ENCODE measurements at places on chromosomes 7 and 10.

- no peak for DNase-seq
Measured at GRCh38 chr7:154338701-154339506, 286.7 kb downstream of the DPP6 start.

GRCh38 chr7:36972140-36972518 is 247.8 kb upstream of the AOAH start:
- DNase-seq: no peak

DNA sequence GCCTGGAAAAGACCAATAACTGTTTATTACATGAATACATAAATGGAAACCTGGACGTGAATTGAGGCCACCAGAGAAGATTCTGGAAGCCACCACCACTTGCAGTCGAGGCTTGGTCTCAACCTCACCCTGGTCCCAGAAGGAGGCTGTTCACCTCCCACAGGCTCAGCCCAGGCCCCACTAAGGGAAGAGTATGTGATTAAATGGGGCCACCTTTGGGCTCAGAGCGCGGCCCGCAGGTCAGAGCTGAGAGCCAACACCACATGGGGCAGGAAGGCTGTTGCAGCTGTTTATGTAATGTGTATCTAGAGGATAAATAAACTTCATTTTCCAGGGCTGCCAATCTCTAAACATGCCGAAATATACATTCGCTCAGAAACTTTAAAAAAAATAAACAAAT is 17.6 kb upstream of the FGFR2 start:
- DNase-seq: no peak

DNA sequence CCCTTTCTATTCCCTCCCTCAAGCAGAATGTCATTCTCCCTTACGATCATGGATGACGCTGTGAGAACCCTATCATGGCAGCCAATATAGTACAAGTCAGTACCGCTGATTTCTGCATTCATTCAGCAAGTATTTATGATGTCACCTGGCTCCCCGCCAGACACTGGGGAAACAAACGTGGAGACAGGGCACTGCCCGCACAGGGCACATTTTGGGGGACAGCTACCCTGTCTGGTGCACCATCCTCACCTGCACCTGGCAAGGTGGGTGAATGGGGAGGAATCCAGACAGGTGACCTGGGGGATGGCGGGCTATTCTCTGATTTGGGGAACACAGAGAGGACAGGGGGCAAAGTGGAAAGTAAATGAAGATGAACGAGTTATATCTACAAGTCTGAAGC is 28.4 kb downstream of the MKI67 start:
- no peak for DNase-seq

DNA sequence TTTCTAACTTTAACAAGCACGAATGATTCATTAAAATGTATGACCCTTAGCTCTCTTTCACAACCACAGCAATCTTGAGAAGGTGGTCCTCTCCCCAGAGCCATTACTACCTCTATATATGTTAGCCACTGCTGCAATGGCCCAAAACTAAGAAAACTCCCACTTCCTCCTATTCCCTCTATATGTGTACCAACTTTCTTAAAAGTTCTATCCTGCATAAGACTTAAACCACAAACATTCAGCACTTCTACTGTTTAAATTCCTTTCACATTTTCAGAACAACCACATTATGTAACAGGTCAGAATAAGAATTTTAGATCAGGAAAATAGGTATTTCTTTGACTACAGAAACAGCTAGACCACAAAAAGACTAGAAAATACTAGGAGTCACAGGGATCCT is 36.2 kb downstream of the WASL start:
- DNase-seq: no peak

- DNase-seq: no peak
Measured at GRCh38 chr7:50293509-50294179, 10.9 kb upstream of the IKZF1 start.

DNA sequence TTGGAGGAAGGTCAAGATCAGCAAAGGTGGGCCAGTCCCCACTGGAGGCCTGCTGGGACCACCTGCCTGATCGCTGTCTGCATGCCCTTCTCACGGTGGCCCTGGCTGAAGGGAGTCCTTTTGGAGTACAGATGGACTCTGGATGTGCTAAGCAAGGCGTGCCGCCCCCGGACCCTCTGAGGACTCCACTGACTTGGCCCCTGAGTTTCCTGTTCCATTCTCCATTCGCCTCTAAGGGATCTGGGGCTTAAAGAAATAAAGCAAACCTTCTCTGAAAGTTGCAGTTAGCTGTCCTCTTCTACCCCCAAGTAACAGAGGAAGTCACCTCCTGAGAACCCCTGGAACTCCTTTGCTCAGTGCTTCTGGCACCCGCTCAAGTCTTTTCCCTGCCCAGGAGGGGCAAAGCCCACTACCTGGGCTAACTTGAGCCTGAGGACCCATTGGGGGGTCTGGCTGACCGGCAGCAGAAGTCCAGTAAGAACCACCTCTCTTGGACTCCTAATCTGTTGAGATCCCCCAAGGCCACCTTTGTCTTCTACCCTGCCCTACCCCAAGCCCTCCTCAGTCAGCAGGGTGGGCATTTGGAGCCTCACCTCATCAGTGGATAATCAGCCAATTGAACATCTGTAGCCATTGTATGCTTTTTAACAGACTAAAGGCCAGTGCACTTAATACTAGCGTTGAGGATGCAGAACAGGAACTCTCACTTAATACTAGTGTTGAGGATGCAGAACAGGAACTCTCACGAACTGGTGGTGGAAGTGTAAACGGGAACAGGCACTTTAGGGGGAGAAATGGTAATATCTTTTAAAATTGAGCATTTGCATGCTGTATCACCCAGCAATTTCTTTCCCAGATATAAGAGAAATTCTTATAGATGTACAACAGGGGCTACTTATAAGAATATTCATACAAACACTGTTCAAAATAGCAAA is 2.2 kb downstream of the TBATA start:
- DNase-seq: no peak

DNA sequence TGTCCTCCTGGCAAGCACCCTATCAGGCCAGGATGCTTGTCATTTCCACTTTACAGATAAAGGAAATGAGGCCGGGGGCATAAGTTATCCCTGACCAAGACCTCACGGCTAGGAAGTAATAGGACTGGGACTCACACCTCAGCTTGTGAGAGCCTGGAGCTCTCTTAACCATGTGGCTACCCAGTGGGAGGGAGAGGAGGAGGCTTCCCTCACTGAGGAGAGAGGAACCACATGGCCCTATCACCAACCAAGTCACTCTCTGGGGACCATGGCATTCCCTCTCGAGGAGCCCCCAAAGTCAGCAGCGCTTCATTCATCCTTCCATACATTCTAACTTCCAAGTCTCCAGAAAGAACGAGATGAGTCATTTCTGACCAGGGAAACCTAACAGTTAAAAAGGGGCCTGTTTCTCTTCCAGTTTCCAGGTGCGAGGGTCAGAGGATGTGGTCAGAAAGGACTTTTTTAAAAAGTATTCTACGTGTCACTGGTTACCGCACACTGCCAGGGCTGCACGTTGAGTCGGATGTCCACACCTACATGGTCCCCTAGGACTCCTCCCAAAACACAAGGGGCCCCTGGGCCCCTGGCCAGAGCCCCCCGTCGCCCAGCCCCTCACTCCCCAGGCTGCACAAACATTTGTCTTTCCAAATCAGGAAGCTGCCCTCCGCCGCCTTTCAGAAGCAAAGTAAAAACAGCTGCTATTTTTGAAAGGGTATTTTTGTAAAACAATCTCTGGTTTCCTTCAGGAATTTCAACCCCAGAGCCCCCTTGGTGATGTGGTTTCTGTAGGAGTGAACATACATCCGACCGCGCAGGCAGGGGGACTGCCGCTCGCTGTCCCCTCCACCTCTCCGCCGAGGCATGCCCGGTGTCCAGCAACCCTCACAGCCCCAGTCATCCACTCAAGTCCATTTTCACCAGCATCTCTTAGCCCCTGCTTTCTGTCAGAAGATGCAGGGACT is 128.2 kb upstream of the CHST15 start:
- DNase-seq: no peak

DNA sequence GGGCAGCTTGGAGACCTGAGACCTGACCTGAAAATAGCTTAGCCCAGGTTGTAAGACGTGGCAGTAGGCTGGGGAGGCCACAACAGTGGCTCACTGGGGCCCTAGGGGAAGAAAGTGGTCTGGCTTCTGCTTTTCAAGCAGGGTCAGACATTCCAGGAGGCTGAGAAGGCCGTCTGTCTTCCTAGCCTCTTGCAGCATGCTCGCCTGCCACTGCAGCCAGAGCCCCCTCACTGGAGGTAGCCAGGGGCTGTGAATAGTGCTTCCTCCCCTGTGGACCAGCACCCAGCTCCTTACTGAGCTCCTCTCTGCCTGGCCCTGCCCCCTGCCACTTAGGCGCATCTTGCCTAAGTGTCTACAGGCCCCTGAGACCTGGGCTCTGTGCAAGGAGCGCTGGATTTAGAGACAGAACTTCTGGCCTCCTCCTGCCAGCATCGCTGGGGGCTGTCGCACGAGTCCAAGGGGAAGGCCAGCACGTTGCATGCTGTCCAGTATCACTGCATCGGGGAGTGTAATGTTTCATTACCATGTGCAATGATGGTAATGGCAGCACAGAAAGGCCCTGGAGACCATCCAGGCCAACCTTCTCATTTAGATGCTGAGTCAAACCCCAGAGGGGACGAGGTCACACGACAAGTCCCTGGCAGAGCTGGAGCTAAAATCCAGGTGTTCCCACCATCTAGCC is 12.7 kb downstream of the ZMIZ1 start:
- DNase-seq: no peak

DNA sequence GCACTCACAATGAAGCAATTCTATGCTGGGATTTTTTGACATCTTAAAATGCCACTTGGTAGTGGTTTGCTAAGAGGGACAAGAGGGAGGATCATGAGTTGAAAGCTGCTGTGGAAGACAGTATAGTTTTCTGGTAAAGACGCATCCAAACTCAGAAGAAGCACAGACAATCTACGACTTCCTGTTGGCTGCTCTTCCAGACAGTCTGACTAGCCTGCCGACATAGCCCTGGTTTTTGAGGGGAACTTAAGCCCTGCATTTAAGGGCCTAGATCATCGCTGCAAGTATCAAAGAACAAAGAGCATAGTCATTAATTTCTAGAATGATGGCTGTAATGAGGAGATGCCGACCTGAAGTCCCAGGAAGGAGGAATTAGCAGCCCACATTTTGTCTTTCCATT is 99.9 kb upstream of the IKZF1 start:
- no peak for DNase-seq

GRCh38 chr7:111750228-111750627 is 187.9 kb upstream of the IMMP2L start:
- no peak for DNase-seq

- no peak for DNase-seq
Measured at GRCh38 chr7:99312316-99313203, 13.1 kb upstream of the ARPC1A start.

- no peak for DNase-seq
Measured at GRCh38 chr7:107694386-107694785, 33.8 kb downstream of the SLC26A4 start.

GRCh38 chr10:87771871-87772500 is 46.0 kb downstream of the ATAD1 start:
- DNase-seq: no peak

- DNase-seq: no peak
Measured at GRCh38 chr7:6475433-6476186, 27.9 kb upstream of the DAGLB start.

- DNase-seq: no peak
Measured at GRCh38 chr7:38229884-38230642, 43.4 kb downstream of the TARP start.

DNA sequence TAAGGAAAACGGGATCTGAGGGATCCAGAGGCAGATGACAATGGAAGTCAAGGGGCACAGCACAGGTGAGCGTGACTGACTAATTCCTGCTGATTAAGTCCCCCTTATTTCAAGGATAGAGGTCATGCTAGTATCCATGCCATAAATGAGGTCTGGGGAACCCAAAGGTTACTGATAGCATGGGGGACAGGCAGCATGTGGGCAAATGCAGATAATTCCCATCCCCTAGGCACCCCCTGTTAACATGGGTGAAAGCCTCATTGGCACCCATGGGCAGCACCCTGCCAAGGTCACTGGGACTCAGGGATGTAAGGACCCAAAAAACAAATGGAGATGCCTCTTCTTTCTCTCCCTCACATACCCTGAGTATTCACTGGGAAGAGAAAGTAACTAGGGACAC is 139.7 kb downstream of the WDR11 start:
- no peak for DNase-seq

- peak; percentile 23 for DNase-seq
Measured at GRCh38 chr10:13348216-13349017, at the start of gene SEPHS1. Gene SEPHS1 (minus strand): TSS chr10:13348293. CDS start chr10:13344950, 3,343 bp downstream.

DNA sequence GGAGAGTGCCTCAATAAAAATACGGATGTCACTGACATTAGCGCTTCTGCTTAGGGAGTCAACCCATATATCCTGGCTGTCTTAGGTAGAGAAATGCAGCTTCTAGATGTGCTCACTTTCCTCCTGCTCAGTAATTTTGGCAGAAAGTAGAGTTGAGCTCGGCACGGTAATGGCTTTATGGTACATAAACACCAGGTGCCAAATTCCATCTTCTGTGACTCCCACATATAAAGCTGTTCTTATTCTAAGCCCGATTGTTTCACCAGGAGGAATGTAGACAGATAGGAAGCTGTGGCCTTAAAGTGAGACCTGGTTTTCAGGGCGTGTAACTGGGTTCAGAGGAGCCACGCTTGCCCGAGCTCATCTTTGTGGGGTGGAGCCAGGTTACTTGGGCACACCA is 143.7 kb downstream of the CREB5 start:
- DNase-seq: no peak

DNA sequence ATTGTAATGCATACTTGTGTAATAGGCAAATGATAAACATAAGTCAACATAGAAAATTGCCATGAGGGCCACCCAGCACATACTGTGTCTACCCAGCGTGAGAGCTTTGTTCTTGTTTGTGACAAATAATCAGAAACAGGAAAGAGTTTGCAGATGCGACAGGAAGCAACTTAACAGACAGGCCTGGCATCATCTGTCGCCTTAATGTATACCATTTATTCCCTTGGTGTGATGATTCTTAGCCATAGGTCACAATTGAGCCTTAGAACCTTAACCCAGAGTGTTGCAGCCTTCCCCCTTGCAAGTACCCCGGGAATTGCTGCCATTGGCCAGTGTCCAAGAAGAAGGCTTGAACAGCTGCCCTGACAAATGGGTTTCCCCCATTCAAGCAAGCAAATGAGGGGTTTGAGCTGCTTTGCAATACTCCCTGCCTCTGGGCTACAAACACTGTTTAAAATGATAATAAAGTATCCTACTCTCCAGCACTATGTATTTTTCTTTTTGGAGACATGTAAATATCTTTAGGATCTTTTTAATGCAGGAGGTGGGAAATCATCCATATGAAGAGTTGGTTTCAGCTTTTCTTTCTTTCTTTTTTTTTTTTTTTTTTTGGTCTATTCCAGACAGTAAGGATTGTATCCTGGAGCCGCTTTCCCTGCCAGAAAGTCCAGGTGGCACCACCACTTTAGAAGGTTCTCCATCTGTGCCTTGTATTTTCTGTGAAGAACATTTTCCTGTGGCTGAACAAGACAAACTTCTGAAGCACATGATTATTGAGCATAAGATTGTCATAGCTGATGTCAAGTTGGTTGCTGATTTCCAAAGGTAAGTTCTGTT is 80.0 kb downstream of the ZNF277 start:
- no peak for DNase-seq

- DNase-seq: no peak
Measured at GRCh38 chr7:129828989-129829736, 123.6 kb downstream of the UBE2H start.

All from SW 1271 (cell line).